Naive thymus-derived CD8-positive, alpha-beta T cell (primary cell): ENCODE measurements at places on chromosomes 6 and 20. TPM values are rescaled to one million over a fixed set of nuclear protein-coding genes. Genes with fewer than 3 reads are reported as not detected.

GRCh38 chr20:53855733-53856132, 214.7 kb downstream of the BCAS1 start:
- DNase-seq = no peak

- no peak for DNase-seq
These were observed 30.9 kb downstream of the BCL2L1 start for GRCh38 chr20:31691646-31692275.

DNA sequence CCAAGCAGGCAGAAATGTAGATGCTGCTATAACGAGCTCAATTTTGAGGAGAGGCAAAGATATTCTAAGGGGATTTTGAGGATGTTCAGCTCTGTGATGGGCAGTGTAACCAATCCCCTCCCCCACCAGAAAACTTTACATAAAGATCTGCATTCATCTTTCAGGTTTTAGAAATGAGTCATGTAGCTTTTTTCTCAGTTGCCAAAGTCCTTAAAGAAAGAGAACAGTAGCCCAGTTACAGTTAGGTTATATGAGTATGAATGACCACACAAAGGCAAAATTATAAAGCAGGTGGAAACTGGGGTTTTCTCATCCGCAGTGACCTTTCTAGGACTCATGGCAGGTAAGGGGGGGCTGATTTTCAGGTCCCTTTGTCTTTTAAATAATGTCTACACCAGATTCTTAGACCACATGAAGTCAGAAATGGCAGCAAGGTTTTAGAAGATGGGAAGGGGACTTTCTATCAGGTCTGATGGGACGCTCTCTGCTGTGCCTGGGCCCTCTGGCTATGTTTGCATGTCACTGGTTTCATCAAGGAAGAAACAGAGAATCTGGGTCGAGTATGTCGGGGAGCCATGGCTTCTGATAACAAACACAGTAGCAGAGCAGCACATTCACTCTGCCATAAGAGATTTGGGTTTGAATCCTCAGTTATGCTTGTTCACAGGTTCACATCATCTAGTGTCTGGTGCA, 94.7 kb downstream of the CLIC5 start:
- no peak for DNase-seq

DNA sequence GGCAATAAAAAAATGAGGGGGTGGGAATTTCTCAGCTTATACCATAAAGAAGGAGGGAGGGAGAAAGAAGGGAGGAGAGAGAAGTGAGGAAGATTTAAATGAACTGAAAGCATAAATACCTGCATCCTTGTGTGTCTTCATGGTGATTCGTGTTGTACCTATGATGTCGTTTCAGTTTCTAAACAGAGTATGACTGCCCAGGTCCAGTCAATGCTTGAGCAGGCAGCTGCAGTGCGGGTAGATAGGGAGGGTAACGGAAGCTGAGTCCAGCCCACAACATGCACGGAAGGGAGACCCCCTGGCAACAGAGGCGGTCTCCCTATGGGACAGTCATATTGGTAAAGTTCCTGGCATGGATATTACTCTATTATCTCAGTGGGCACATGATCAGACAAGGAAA, 184.5 kb downstream of the KIF16B start:
- no peak for DNase-seq

GRCh38 chr20:41300886-41301285, 16.6 kb downstream of the ZHX3 start:
- DNase-seq = no peak

DNA sequence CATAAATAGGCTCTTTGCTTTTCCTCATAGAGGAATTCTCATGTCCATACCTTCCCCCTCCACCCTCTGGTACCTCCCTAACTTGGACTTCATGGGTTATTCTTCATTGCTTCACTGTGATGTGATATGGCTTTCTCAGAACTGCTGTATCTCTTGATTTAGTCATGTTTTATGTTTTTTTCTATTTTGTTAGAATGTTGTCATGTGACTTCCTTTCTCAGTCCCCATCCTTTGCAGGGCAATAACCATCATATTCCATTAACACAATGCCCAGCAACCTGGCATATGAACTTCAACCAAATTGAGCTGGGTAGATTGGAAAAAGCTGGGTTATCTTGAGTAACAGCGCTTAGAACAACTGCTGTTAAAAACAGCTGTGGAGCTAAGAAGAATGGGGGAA, 190.9 kb upstream of the PRSS16 start:
- DNase-seq = no peak

DNA sequence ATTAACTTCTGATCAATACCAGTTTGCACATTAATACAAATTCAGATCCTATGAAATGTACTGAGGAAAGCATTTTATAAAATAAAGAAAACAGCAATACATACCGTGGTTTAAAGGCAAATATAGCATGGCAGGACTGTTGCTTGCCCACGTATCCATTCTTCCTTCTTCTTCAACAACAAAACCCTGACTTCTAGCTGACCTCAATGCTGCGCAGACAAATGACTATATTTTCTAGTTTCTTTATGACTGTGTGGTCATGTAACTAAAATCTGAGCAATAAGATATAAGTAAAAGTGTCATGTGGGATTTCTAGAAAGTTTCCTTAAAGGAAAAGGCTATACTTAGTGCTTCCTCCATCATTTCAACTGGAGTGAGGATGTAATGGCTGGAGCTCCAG, 85.0 kb downstream of the CDC40 start:
- no peak for DNase-seq

DNA sequence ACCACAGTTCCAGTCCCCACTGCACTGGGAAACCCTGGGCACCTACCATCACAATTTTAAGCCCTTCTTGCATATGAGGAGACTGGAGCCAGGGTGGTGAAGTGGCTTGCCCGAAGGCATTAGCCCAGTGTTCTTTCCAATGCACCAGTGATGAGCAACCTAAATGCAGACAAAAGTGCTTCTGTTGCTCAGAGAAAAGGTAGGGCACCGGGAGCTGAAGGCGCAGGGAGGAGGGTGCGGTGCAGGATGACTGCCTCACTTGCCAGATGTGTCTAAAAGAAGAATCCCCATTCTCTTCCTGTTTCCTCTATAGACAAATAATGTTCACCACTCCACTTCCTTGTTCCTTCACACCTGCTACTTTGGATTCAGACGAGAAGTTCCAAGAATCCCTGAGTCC, 86.5 kb downstream of the QRSL1 start:
- no peak for DNase-seq

DNA sequence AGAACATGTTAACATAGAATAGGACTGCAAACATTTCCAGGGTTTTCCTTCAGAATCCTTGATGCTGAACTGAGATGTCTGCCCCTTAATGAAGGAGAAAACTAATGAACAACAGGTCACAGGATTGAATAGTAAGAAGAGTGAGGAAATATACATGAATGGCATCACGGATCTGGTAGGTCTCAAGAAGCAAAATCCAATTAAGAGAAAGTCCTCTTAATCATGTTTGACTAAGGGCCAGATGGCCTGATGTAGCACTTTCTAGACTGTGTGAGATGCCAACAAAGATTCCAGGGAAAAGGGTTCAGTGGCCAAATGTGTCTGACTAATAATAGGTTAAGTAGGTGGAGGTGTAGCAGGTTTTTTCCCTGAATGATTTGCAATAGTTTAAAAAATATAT, 13.7 kb upstream of the SHPRH start:
- DNase-seq = no peak

DNA sequence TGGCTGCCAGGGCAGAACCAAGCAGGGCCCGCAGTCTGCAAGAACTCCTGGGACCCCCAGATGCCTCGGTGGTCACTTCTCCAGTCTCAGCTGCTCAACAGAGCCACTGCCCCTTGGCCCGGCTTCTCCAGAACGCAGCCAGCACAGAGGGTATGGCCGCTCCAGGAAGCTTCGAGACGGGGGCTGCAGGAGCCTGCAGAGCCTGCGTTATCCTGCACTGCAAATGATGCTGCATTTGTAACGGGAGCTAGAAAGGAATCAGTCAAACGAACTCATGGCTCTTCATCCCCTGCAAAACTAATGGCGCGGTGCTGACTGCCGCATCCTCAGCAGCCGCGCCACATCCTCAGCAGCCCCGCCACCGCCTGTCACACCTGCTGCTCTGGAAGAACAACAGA, 254.9 kb downstream of the TAF4 start:
- DNase-seq = no peak

SNAP25 gene
- not detected for total RNA-seq

GPR63 gene
- 0.11 TPM for total RNA-seq

DOK5 gene
- total RNA-seq = not detected

SLC17A1 gene
- total RNA-seq = not detected
